KBM-7 (cell line): ENCODE measurements at places on chromosomes 11 and 22.
A peak's percentile ranks its signal among the peaks of the same experiment; 100 is the strongest.

- no peak for DNase-seq
Observed at GRCh38 chr11:64566042-64566914, 24.7 kb upstream of the SLC22A12 start.

- no peak for DNase-seq
Observed at GRCh38 chr11:131671734-131672133, 301.3 kb downstream of the NTM start.

DNA sequence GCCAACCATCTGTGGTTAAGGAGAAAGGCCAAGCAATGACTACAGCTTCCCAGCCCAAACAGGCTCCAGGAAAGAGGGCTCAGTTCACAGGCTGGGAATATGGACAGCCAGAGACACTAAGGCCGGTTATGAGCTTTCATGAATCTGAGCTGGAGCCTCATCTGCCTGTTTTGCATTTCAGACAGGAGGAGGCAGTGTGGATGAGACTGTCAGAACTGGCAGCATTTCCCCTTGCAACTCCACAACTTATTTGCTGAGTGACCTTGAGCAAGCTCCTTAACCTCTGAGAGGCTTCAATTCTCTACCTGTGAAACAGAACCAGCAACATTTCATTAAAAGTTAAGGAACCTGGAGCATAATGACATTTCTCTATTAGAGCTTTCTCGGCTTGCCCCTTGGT, 264.0 kb downstream of the ETS1 start:
- DNase-seq: no peak

GRCh38 chr11:95920460-95921105, 3.3 kb downstream of the MTMR2 start:
- no peak for DNase-seq

DNA sequence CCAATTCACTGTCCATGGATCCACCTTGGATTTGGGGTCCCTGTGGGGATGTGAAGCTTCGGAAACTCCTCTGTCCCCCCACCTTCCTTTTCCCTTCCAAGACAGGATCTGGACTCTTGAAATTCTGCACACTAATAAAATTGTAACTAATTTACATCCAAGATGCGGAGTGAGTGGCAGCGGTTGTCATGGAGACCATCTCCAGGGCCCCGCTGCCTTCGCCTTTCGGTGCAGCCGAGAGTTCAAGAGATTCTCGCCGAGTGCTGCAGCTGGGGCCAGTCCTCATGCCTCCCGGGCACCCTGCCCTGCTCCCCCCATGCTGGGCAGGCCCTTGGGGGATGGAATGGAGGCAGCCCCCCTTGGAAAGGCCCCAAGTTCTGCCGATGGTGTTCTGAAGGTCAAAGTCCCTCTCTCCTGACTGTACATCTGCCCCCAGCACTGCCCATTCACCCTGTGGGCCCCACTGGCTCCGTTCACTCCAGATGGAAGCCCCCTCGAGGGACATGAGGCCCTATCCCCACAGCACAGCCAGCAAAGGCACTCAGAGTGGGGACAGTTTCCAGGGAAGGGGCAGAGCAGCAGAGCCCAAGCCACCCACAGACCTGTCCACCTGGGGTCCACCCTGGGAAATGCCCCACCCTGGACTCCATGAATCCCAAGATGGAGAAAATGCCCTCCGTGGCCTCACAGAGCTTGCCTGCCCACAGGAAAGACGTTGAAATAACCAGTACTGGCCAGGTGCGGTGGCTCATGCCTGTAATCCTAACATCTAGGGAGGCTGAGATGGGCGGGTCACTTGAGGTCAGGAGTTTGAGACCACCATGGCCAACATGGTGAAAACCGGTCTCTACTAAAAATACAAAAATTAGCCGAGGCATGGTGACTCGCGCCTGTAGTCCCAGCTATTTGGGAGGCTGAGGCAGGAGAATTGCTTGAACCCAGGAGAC, 25.9 kb downstream of the IGLL1 start:
- DNase-seq: no peak

DNA sequence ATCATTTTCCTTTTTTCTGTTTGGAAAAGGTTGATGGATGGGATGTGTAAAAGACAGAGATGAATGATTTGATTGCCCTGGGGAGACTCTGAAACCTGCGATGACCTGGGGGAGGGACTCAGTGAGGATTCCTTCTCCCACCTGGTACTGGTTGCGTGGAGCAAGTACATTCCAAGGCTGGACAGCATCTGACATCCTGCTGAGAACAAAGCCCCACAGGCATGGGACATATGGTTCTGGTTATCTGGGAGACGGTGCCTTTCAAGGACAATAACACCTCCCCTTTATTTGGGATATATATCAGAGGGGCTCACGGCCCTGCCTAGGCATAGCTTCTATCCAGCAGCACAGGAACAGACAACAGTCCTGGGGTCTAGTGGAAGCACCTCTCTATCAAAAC, 527.8 kb downstream of the METTL15 start:
- DNase-seq: no peak

GRCh38 chr22:44582016-44582415, 84.0 kb upstream of the RTL6 start:
- DNase-seq: no peak

DNA sequence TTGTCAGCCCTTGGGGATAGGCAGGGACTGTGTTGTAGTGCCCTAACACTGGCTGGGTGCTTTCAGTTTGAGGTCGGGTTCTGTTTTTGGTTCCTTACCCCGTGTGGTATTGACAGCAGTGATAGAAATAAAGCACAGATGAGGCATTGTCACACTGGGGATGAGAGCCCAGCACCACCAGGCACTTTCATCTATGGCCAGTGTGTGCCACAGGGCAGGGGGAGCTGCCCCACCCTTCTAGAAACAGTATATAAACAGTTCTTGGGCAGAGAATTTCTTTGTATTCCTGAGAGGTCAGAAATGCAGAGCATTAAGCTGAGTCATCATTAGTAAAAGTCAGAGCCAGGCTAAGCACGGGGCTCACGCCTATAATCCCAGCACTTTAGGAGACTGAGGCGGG, 23.1 kb upstream of the CDC42EP2 start:
- no peak for DNase-seq

GRCh38 chr11:134683860-134684259, 271.8 kb upstream of the B3GAT1 start:
- no peak for DNase-seq

DNA sequence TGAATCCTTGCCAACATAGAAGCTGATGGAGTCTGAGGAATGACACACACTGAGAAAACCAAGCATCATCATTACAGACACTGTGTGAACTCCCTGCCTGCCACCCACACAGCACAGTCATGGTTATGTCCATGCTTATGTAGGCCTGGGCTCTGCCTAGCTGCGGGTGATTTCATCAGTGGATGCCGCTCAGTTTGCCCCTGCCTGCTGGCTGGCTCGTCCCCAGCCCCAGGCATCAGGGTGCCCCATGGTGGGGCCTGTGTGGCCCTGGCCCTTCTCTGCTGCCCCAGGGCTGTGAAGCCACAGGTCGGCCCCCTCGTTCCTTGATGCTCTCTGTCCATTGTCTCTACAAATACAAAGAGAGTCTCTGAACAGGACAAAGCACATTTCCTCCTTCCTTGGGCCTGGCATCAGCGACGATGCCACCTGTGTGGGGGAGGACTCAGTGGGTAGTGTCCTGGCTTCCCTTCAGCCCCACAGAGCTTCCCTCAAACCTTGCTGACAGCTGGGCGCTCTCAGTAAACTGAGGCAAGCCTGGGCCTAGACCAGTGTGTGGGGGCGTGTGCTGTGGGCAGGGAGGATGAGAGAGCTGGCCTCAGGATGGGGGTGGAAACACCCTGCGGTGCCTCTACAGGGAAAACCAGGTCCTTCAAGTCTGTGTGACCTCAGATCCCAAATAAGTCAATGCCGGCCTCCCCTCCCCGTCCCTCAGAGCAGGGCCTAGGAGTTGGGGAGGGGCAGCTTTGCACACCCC, 20.0 kb upstream of the TUB start:
- DNase-seq: no peak

DNA sequence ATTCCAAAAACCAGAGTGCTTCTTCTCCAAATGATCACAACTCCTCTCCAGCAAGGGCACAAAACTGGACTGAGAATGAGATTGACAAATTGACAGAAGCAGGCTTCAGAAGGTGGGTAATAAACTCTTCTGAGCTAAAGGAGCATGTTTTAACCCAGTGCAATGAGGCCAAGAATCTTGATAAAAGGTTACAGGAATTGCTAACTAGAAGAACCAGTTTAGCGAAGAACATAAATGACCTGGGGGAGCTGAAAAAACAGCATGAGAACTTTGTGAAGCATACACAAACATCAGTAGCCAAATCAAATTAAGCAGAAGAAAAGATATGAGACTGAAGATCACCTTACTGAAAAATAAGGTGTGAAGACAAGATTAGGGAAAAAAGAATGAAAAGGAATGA, 15.5 kb downstream of the OR52M1 start:
- DNase-seq: no peak

DNA sequence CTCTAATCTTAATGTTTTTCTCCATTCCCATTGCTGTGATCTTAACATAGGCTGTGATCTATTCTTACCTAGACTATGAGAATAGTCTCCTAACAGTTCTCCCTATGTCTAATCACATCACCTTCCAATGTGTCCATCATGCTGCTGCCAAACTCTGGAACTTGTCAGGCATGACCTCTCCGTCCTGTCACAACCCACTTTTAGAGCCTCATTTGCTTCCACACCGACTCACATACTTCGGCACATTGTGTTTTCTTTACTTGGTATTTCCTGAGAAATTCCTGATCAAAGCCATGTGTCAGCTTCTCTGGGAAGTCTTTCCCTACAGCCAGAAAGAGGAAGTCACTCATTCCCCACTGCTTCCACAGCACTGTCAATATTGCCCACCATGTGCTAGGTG, 40.5 kb upstream of the BIRC3 start:
- DNase-seq: no peak

GRCh38 chr22:49936018-49936972, 17.9 kb downstream of the CRELD2 start:
- DNase-seq: peak; percentile 85

DNA sequence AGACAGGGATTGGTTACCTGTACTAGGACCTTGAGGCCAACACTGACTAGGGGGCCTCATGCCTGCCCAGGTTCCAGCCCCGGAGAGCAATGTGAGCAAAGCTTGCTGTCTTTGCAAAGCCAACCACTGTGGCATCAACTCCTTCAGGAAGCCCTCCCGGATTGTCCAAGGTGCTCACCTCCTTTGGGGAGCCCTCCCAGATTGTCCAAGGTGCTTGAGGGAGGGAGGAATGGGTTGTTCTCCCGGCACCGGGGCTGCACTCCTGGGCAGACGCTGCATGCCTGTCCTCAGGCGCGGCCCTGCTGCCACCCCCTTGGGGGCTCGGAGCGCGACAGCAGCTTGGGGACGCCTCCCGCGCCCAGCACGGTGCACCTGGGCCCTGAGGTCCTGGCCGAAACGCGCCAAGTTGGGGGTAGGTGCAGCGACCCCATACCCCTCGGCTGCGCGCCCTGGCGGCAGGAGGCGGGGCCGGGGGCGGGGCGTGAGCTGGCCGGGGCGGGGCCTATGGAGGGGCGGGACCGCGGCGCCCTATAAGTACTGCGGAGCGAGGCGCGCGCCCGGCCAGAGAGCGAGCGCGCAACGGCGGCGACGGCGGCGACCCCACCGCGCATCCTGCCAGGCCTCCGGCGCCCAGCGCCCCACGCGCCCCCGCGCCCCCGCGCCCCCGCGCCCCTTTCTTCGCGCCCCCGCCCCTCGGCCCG, at the start of gene CD81:
Gene CD81 (plus strand): TSS at position 560 of the 701 bp plus-strand sequence. CDS start 240 bp downstream, outside the sequence.
- DNase-seq: no peak

- no peak for DNase-seq
Observed at GRCh38 chr11:119371778-119372182, 9.7 kb downstream of the USP2 start.

- DNase-seq: no peak
Observed at GRCh38 chr11:34975482-34975881, 59.1 kb downstream of the PDHX start.

DNA sequence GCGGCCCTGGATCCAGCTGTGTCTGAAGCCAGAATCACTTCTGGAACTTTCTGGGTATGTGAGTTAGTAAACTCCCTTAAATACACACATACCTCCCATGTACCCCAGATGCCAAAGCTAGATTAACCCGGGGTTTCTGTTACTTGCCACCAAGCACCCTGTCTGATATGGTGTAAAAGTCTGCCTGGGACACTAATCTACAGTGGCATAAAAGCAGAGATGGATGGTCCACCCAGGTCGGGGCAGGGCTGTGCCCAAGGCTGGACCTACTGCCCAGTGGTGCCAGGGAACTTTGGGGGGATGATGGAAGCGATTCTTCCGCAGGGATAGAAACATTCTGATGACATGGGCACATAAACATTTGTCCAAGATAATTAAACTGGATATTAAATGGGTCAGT, 12.7 kb downstream of the MRGPRF start:
- DNase-seq: no peak

DNA sequence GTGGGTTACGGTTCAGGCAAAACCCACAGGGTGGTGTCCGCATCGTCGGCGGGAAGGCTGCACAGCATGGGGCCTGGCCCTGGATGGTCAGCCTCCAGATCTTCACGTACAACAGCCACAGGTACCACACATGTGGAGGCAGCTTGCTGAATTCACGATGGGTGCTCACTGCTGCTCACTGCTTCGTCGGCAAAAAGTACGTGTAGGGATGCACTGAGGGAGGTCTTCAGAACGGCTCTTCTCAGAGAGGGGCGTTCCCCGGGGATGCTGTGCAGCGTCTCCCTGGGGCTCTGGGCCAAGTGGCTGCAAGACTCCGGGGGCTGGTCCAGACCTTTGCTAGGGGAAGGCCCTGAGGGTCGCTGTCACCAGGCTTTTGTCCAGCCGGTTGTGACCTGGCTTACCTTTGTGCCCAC, 1.3 kb downstream of the ACR start:
- DNase-seq: no peak

GRCh38 chr11:1113405-1114201, 38.9 kb downstream of the MUC2 start:
- peak; percentile 4 for DNase-seq

- DNase-seq: no peak
Observed at GRCh38 chr22:19620742-19621371, 93.4 kb upstream of the SEPTIN5 start.

DNA sequence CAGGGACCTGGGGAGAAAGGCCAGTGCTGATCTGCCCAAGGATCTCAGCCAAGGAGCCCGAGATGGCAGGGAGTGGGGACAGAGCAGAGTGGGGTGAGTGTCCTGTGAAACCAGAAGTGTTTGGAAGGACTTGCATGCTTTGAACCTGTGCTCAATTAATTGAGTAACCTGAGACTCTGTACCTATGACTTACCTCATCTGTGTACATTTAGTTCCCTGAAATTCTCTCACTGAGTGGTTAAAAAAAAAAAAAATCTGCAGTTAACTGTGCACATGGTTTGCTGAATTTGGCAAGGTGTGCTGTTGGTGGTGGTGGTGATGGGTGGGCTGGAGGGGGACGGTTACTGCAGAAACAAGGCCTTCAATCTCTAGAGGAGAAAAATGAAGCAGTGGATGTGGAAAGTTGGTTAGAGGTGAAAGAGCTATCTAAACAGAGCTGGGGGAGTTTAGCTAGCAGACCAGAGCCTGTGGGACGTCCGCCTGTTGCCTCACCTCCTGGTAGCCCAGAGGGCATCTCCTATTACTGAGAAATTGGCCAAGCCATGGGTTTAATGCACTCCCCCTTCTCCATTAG, 8.3 kb upstream of the SORL1-AS1 start:
- DNase-seq: no peak

GRCh38 chr11:31484497-31484896, 24.9 kb downstream of the IMMP1L start:
- no peak for DNase-seq
